ENCODE measurements at places on chromosomes 7 and 10.

GRCh38 chr7:106269254-106269961 lies 15.4 kb downstream of the NAMPT start:
- DNase-seq = no peak

- DNase-seq = no peak
These were observed 176.8 kb upstream of the RHOBTB1 start for GRCh38 chr10:61120805-61121204.

- no peak for DNase-seq
These were observed 51.7 kb downstream of the BZW2 start for GRCh38 chr7:16697507-16698199.

- peak; percentile 30 for DNase-seq
These were observed 306.2 kb downstream of the FRMD4A start for GRCh38 chr10:14024329-14025202.

DNA sequence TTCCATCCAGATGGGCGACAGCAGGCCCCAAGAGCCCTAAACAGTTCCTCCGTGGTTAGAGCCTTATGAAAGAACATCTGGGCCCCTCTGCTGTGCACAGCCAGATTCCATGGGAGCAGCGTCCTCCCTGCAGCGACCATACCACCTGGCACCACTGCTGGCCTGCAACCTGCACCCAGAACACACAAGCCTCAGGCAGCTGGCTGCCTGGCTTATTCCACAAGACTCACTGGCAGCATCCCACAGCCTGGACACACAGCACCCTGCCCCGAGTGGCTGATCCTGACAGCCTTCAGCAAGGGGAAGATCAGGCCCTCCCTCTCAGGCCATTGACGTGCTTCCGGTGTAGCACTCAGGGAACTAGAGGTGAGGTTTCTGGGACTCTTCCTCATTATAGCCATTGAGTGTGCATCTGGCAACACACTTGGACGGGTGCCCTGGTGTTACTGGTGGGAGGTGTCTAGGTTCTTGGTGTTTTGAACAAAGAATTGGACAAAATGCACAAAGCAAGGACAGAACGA lies 33.7 kb upstream of the ERCC6 start:
- no peak for DNase-seq

DNA sequence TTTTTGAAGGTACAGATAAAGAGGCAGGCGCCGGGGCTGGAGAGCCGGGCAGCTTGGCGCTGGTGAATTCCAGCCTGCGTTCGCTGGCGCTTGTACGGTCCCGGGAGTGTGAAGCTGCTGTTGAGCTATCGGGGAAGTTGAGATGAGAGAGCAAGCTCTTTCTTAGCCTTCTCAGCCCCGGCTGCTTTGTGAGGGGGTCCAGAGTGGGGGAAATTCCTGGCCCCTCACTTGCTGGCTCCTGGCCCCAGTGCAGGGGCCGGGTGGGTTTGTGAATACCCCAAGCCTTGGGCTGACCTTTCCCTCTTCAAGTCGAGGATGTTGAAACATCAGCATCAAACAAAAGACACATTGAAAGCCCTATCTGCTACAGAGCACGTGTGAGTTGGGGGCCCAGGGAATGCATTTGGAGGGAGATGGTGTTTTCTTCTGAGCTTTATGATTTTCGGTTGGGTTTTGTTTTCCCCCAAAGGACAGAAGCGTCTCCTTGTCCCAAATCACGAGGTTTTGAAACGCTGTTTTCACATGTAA lies 2.7 kb downstream of the ZMIZ1 start:
- DNase-seq = no peak

Measured in mucosa of descending colon (tissue), 3 donors.